ENCODE measurements at places on chromosomes 7 and 10.

GRCh38 chr10:69696073-69696731 lies 66.2 kb downstream of the FAM241B start:
- peak; percentile 82 for DNase-seq

DNA sequence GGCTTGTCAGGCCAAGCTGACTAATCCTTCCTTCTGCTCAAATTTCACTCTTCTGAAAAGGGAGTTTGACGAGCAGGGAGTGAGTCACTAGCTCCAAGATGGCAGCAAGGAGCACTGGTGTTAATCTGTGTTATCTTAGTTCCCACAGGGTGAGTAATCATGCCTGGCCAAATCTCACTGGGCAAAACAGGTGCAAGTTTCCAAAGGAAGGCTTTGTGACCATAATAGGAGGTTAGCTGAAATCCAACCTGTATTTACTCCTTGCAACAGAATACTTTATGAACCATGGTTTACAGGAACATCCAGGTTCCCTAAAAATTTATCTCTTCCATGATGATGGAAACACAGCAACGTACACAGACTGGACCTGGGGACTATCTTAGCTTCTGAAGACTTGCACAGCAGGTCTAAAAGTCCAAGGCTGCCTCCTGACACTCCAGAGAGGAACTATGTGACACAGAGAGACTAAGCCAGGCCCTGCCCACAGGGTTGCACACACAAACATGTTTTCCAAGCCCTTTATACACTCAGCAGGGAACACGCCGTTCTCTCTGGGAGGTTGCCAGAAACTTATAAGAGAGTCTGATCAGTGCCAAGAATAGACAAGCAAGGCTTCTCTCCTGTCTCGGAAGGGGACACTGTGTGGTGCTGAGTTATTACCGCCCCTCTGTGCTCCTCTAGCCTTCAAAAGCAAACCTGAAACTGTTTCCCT lies 46.3 kb downstream of the PDK4 start:
- DNase-seq, result peak; percentile 81

DNA sequence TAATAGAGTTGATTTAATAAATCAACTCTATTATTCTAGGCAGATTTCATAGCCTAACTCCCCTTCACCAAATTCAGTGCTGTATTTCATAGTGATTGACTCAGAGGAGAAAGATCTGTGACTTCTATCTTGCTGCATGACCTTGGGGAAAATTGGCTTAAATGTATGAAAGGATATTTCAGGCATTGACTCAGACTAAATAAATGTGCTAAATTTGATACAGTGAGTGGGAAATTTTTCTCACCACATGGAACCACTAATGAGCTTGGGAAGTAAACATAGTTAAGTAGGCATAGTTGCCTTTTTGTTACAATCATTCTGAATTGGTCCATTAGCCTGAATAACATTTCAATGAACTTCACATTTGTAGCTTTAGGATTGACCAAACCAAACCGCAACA lies 89.0 kb upstream of the PRPS1L1 start:
- DNase-seq, result no peak

DNA sequence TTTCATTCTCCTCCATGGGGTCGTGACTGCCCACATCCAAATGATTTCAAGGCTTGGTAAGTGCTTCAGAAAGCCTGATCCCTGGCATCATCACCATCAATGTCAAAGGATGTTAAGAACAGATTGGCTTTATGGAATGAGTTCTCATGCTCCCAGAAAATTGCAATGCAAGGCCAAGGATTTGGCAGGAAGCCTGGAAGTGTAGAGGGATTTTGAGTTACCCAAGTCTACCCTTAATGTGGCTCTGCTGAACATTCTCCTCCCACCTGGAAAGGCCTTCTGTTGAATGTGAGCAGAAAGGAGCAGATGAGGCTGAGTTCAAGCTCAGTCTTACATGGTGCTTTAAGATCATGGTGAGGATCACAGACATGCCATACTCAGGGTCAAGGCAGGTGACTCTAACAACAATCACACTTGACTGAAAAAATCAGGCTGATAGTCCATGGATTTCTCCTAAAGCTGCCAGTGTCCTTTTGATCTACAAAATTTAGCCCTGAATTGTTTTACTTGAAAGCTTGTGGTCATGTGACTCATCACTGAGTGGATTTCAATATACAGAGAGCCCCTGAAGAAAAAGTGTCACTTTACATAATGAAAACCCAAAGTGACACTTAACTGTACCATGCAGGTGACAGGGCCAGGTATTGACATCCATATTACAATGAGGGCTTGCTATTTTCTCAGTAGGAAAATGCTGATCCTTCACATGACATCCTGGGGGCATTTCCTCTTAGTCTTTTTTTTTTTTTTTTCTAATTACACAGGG lies 111.1 kb upstream of the PDLIM1 start:
- DNase-seq, result no peak

GRCh38 chr7:96654630-96655188 lies 54.9 kb downstream of the SEM1 start:
- DNase-seq, result no peak

DNA sequence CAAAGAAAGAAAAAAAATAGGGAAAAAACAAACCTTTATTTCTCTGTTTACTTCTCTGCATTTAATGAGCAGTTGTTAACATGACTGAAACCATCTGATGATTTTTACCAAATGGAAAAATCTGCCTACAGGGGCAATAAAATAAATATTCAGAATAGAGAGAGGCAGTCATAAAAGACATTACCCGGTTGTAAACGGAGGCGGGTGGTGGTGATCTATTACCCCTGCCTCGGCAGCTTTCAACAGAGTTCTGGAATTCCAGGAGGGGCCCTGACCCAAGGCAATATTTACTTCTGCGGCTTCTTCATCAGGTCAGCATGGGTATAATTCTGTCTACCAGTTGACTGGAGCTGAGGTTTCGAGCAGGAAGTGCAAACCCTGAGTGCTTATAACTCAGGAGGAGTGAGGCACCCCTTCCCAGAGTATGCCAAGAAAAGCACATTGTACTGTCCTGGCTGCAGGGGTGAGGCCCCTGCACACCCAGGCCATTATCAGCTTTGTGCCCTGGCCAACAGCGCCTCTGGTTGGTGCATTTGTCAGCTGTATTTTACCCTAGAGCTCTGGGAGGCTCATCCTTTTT lies 8.2 kb upstream of the CXCL12 start:
- DNase-seq, result no peak

GRCh38 chr7:121228779-121229178 lies 100.0 kb upstream of the WNT16 start:
- no peak for DNase-seq

DNA sequence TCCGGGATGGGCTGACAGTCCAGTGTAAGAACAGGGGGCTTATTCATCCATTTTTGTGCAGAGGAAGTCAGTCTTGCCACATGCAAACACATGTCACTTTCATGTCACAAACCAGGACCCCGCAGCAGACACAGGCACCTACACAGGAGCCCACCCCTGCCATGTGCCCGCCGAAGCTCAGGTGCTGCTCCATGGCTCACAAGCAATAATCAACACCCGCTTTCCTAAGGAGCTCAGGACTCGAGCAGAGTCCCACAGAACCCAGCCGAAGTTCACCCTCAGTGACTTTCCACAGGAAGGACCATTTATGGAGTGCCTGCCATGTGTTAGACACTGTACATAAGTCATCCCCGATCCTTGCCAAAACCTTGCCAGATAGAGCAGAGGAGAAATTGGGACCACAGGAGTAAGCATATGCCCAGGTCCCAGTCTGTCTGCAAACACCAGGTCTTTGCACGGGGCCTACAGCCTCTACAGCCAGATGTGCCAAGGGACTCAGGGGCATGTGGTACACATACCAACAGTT lies 99.4 kb downstream of the EBF3 start:
- DNase-seq, result no peak

- DNase-seq, result peak; percentile 42
Observed at GRCh38 chr10:22681783-22682183, 32.6 kb downstream of the PIP4K2A start.
